Tongue (tissue), 3 donors: ENCODE measurements at places on chromosomes 7 and 10.

DNA sequence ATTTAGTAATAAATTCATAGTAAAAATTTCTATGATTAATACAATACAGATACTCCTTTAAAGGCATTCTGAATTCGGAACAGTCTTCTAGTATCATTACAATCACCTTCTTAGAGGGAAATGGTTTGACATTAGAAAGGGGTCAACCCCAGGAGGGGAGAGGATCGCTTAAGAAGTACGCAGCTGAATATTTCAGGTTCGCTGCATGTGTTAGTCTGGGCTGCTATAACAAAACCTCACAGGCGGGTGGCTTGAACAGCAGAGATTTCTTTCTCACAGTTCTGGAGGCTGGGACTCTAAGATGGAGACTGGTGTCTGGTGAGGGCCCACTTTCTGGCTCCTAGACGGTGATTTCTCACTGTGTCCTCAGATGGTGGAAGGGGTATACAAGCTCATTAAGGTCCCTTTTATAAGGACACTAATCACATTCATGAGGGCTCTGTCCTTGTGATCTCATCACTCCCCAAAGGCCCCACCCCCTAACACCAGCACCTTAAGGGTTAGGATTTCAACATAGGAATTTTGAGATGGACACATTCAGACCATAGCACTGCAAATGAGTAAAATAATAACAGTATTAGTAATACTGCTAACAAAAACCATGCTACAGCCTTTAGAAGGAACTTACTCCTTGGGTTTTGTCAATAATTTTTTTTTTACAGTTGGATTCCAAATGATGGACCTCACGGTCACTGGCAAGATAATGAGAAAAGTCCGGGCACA lies 34.0 kb downstream of the GNA12 start:
- DNase-seq: no peak

DNA sequence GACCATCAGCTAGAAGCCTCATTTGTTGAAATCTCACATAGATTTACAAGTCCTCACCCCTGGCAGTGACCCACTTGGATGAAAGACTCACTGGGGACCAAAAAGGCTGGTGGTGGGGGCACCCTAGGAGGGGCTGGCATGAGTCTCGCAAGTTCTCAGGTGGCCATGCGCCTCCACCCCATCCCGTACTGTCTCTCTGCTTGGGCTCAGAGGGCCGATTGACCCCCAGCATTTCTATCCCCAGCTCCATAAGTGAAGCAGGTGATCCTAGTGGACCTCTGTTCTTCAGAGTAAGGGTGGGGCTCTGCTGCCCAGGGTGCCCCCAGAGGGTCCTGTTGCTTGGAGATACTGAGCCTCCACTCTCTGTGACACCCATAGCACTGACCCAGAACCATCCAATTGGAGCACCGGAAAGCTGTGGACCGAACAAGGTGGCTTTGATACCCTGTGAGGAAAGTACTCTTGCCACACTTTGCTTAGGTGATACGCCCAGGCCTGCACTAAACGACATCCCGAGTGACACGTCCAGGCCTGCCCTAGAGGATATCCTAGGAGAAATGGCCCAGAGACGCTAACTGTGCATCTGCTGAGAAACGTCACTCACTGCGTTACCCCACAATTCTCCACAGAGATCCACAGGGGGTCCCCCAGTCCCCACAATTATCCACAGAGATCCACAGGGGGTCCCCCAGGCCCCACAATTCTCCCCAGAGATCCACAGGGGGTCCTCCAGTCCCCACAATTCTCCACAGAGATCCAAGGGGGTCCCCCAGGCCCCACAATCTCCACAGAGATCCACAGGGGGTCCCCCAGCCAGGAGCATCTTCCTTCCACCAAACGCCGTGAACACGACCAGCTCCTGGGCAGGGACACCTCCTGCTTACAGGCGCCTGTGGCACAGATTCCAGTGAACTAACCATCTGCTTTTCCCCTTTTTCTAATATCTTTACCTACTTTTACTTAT lies 262.9 kb downstream of the PTPRN2 start:
- peak; percentile 34 for DNase-seq

DNA sequence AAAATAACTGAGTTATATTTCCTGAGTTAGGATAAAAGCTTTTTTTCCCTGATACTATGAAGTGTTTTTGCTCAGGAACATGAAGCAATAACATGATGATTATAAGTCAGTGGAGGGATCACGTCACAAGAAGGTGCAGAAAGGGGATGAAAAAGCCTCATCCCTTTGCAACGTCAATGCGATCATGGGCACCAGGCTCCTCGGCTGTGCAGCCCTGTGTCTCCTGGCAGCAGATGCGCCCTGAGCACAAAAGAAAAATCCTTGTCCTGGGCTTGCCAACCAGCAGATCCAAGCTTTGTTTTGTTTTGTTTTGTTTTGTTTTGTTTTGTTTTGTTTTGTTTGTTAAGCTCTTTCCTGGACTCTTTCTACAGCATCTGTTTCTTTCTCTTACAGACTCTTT lies 103.5 kb upstream of the PRSS1 start:
- DNase-seq: no peak

GRCh38 chr7:105999256-105999655 lies 36.2 kb downstream of the CDHR3 start:
- no peak for DNase-seq

DNA sequence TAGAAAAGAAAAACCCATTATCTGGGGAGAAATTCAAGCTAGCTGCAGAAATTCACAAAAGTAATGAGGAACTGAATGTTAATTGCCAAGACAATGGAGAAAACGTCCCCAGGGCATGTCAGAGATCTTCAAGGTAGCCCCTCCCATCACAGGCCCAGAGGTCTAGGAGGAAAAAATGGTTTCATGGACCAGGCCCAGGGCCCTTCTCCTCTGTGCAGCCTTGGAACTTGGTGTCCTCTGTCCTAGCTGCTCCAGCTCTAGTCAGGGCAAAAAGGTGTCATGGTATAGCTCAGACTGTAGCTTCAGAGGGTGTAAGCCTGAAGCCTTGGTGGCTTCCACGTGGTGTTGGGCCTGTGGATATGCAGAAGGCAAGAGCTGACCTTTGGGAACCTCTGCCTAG lies 411.8 kb downstream of the ADRA2A start:
- no peak for DNase-seq

DNA sequence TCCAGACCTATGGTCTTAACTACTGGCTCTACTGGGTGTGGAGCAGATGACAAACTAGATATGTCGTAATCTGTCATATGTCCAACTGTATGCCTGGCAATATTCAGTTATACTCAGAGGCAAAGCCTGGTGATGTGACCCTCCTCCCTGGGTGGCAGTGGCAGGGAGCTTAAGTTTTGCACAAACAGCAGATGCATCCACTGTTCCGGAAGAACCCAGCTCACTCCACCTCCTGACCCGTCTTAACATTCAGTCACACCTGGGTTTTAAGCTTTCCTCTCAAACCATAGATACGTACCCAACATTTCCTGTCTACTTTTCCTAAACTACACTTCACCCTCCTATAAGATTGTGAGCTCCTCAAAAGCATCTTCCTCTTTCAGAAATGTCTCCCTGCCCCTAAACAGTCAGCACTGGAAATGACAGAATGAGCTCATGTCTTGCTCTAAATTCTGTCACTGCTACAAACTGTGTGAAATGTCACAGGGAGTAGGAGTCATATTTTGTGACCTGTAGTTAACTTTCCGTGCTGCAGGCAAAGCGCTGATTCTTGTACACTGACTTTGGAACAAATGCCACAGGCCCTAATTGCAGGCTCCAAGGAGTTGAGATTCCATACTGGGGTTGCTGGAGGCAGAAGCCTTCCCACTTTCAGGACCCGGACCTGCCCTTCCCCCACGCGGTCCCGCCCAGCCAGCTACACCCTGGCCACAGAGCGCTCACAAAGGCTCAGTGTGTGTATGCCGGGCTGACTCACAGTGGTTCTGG lies 23.9 kb downstream of the SCD start:
- peak; percentile 72 for DNase-seq

DNA sequence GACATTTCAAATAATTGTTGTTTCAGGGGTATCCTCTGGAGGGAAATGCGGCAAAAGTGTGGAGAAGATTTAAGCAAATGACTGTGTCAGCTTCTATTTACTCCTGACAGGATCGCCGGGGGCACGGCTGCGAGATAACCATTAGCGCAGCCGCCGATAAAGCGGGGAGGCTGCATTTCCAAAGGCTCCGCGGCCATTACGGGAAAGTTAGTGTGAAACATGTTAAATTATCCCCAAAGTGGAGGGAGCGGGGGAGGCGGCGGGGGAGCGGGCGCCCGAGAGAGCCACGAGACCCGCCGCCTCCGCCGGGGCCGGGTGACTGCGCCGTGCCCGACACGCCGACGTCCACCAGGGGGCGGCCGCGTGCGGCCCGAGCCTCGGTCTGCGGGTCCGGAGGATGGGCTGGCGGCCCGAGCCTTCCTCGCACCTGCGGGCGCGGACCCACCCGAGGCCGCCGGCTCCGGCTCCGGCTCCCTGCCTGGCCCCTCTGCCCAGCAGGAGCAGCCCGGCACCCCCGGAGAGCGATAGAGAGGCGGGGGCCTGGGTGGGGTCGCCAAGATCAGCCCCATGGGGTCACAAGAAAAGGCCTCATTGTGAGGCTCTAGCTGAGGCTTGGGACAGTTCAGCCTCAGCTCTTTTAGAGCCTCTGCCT lies 74.4 kb upstream of the PAX2 start:
- DNase-seq: peak; percentile 9

DNA sequence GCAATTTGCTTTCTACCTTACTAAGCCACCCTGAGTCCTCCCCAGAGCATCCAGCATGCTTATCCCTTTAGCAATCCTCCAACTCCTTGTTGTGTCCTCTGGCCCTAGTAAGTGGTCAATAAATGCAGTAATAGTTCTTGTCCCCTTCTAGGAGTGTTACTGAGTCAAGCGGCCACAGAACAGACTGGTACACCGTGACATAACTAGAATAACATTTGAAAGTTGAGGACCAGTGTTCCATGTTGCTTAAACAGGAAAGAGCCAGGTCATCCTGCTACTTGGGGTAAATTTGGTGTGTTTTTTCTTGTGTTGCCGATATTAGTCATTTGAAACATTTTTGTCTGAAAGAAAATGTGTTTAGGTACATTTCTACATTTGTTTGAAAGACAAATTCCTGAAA lies 4.8 kb upstream of the CDK6 start:
- no peak for DNase-seq

- DNase-seq: no peak
These were observed 143.7 kb downstream of the ELMO1 start for GRCh38 chr7:37304921-37305320.

DNA sequence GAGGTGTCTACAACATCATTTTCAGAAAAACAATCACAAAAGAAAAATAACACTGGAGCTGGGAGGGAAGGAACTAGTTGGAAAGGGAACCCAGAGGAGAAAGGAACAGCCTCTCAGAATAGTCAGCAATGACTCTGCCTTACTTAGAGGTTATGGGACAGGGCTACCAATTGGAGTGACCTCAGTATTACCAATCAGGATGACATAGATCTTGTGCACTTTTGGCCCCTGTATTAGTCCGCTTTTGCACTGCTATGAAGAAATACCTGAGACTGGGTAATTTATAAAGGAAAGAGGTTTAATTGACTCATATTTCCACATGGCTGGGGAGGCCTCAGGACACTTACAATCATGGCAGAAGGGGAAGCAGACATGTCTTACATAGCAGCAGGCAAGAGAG lies 99.7 kb upstream of the SDK1 start:
- DNase-seq: no peak

GRCh38 chr7:66301249-66301648 lies 96.1 kb downstream of the TPST1 start:
- DNase-seq: no peak

GRCh38 chr10:122285506-122286444 lies 14.7 kb downstream of the BTBD16 start:
- DNase-seq: peak; percentile 78

DNA sequence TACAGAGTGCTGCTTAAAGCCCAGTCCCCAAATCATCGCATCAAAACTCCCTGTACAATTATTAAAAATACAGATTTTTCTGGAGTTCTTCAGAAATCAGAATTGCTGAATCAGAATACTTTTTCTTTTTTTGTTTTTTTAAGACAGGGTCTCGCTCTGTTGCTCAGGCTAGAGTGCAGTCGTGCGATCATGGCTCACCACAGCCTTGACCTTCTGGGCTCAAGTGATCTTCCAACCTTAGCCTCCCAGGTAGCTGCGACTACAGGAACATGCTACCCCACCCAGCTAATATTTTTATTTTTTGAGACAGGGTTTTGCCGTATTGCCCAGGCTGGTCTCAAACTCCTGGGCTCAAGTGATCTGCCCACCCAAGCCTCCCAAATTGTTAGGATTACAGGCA lies 3.9 kb downstream of the BBIP1 start:
- no peak for DNase-seq

DNA sequence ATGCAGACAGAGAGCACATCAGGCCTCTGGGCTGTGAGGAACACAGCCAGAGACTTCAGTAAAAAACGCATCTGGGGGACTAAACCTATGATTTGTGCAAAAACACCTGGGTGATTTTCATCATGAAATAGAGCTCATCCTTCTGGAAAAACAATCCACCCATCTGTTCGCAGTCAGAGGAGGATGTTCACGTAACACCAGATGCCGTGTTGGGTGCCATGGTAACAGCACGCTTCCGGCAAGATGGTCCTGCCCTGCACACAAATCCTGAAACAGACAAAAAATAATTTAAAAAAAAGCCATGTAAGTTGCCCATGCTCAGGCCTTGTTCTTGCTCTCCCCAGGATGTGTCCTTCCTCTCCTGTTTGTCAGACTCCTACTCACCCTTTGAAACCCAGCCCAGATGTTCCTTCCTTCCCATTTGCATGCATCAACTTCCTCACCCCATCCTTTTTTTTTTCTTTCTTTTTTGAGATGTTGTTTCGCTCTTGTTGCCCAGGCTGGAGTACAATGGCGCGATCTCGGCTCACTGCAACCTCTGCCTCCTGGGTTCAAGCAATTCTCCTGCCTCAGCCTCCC lies 28.3 kb upstream of the GNA12 start:
- peak; percentile 49 for DNase-seq

- DNase-seq: peak; percentile 87
These were observed 151.4 kb downstream of the OAT start for GRCh38 chr10:124267231-124267885.

DNA sequence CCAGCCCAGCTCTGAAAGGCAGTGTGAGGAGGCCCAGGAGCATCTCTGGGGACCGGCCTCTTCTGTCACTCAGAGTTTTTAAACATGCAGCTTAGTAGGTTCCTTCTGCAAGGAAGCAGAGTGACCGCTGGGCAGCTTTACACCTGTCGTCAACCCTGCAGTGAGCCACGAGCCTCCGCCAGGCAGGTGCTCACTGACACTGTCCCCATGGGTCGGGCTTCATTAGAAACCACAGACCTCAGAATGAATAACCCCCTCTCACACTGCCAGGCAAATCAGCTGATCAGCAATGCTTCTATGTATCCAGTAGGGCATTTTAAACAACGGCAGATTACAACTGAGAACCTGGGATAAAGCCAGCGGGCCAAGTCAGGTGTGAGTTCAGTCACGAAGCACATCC lies 106.1 kb downstream of the MAD1L1 start:
- no peak for DNase-seq

GRCh38 chr7:138992052-138992531 lies 10.9 kb upstream of the KIAA1549 start:
- DNase-seq: peak; percentile 26

GRCh38 chr7:40827222-40828085 lies 692.6 kb downstream of the SUGCT start:
- DNase-seq: peak; percentile 35

GRCh38 chr10:33681595-33681994 lies 347.1 kb upstream of the NRP1 start:
- DNase-seq: no peak
